A549 treated with Mapracorat at 1 μM for 4 hours (cell line): ENCODE measurements at places on chromosomes 1 and 21. TPM values are rescaled to one million over a fixed set of nuclear protein-coding genes. Genes with fewer than 3 reads are reported as not detected.

Gene RNU1-3
- total RNA-seq, result not detected in 5 replicates

Gene GBP6
- not detected in 5 replicates for total RNA-seq

Gene GSTM5
- not detected in 5 replicates for total RNA-seq

Gene TDRD5
- 0.05 TPM in 2 of 5 replicates, not detected in the others for total RNA-seq

Gene RAP1GAP
- 8.1 to 11.4 TPM (median 10.8 TPM) in 5 replicates for total RNA-seq

Gene B3GALT5
- 0.09 to 0.18 TPM (median 0.15 TPM) in 5 replicates for total RNA-seq

Gene UBXN11
- total RNA-seq, result 11.8 to 18.4 TPM (median 15.9 TPM) in 5 replicates

Gene CHI3L1
- not detected in 5 replicates for total RNA-seq

Gene MPC2
- total RNA-seq, result 52.4 to 82.2 TPM (median 74.5 TPM) in 5 replicates

Gene CASP9
- 4.8 to 6.2 TPM (median 5.6 TPM) in 5 replicates for total RNA-seq

Gene ZNF695
- 2.1 to 3.2 TPM (median 2.4 TPM) in 5 replicates for total RNA-seq

Gene TEDDM1
- not detected in 5 replicates for total RNA-seq

Gene MMP23B
- 0.18 to 1.2 TPM (median 0.64 TPM) in 5 replicates for total RNA-seq
